ENCODE measurements at places on chromosomes 1 and 21.

GRCh38 chr21:26116456-26117011 lies 54.0 kb downstream of the APP start:
- no peak for DNase-seq

DNA sequence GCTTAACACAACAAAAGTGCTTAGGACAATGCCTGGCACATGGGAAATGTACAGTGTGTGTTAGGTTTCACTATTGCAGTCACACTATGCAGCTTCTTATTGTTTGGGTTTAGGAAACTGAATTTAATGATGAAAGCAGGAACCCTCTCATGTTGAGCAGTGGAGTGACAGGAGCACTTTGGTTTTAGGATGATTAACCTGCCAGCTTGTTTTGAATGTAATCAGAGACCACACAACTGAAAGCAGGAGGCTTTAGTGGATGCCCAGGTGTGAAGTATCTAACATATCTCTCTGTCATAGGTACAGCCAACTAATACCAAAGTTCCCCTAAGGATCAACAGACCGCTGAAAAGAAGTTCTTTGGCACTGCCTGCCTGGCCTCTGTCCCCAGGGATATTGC lies 406.9 kb upstream of the USP24 start:
- DNase-seq: no peak

DNA sequence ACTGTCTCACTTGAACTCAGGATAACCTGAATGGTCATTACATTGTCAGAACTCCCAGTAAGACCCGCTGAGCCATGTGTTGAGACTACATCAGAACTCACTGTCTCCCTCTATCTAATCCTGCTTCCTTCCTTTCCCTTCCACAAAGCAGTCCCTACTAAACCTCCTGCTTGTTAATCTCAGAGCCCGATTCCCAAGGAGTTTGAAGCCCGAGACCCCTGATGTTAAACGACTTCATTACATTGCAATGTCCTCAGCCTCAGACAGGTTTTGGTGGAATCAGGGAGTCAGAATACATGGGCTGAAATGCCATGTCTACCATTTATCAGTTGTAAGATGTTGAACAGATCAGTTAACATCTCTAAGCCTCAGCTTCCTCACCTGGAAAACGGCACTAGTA lies 682.4 kb downstream of the ADGRL2 start:
- no peak for DNase-seq

DNA sequence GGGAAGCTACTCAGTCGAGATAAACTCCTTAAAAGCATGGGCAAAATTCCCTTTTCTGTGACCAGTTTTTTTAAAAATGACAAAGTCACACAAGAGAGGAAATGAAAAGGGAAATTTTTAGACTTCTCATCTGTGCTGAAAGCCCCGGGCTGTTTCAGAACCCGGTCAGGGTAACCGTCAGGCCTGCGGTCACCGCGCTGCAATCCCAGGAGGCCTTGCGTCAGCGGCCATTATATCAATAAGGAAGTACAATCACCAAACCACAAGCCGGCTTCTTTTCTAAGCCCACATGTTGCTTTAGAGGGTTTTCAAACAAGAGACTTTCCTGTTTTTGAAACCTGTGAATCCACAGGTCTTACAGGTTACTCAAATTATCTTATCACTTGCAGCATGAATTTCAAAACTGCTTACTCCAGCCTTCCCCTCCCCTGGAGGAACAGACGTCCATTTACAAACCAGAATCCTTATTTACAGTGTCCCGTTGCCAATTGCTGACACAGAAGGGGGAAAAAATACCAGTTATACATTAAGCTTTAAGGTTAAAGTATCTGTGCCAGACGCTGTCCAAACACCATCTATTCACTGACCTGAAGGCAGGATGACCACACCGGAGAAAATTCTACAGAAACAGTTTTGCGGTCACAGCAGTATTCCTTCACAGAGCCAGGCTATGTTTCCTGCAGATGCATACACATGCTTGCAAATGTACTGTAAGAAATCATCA lies 165.3 kb downstream of the TOMM20 start:
- DNase-seq: peak; percentile 91

DNA sequence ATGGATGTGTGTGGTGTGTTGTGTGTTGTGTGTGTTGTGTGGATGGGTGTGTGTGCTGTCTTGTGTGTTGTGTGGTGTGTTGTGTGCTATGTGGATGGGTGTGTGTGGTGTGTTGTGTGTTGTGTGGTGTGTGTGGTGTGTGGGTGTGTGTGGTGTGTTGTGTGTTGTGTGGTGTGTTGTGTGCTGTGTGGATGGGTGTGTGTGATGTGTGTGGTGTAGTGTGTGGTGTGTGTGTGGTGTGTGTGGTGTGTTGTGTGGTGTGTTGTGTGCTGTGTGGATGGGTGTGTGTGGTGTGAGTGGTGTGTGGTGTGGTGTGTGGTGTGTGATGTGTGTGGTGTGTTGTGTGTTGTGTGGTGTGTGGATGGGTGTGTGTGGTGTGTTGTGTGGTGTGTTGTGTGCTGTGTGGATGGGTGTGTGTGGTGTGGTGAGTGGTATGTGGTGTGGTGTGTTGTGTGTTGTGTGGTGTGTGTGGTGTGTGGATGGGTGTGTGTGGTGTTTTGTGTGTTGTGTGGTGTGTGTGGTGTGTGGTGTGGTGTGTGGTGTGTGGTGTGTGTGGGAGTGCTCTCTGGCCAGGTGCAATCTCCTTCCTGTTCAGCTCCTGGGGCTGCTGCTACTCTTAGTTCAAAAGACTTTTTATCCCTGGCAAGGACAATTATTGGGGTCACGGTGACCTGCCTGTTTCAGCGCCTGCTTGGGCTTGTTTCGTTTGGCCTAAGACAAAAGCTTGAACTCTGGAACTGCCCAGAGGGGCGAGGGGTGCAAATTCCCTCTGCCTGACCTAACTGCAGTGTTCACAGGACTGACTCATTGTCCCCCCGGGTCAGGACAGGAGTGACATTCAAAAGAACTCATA lies 101.1 kb downstream of the UBIAD1 start:
- DNase-seq: no peak

DNA sequence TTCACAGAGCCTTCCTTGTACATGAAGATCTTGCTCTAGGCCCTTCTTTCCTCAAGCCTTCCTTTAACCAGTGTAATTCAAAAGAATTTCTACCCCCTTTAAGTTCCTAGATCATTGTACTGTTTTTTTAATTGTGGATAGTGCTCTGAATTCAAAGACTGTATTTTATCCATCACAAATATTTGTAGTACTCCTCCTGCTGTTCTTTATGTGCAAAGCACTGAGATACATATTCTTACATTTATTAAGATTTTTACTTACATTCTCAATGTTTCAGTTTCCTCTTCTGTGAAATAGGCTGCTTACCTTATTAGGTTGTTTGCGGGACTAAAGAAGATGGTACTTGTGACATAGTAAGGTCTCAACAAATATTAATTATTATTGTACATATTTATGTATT lies 168.8 kb upstream of the PDE4B start:
- no peak for DNase-seq

GRCh38 chr1:175530622-175531375 lies 212.6 kb downstream of the TNR start:
- no peak for DNase-seq

- no peak for DNase-seq
Measured at GRCh38 chr1:5738911-5739462, 253.2 kb downstream of the NPHP4 start.

- no peak for DNase-seq
Measured at GRCh38 chr1:245234217-245235081, 79.7 kb downstream of the KIF26B start.

- peak; percentile 45 for DNase-seq
Measured at GRCh38 chr1:21909787-21910503, 27.2 kb downstream of the HSPG2 start.

DNA sequence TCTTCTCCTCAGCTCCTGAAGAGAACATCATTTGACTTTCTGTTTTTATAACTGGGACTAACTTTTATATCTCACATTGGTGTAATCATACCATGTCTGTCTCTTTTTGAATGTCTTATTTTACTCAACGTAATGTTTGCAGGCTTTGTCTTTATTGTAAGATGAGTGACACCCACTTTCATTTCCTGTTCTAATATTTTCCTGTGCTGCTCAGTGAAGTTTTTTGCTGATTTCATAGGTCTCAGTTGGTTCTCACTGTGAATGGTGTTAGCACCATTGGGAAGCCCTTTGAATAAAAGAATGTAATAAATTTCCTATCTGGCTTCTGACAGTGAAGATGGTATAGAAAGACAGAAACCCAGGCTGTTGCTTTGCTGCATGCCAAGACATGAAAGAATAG lies 84.0 kb downstream of the RAVER2 start:
- no peak for DNase-seq

GRCh38 chr1:229230893-229231753 lies 39.8 kb upstream of the RAB4A start:
- DNase-seq: no peak

GRCh38 chr1:76657623-76658022 lies 209.7 kb upstream of the ST6GALNAC5 start:
- no peak for DNase-seq

DNA sequence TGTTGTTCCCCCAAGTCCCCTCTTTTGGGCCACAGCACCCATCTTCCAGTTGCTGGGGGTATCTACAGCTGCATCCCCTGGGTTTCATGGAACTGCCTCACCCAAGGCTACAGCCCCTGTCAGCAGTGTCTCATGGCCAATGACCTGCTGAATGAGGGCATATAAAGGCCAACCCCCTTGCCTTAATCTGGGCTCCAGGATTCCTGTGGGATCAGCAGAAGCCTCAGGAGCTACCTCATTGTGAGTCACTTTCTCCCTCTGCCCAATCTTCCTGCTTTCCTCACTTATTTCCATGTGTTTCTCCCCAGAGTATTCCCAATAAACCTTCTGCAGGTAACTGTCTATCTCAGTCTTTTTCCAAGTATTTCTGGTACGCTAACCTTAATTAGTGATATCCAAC lies 37.3 kb upstream of the SYT14 start:
- DNase-seq: no peak

GRCh38 chr1:6028042-6028850 lies 17.4 kb upstream of the KCNAB2 start:
- DNase-seq: peak; percentile 65

- no peak for DNase-seq
Measured at GRCh38 chr1:108719656-108720435, 7.1 kb downstream of the FNDC7 start.
